ENCODE measurements at places on chromosomes 1 and 21.

- DNase-seq, result no peak
Measured at GRCh38 chr1:33241866-33242265, 14.4 kb upstream of the ZNF362 start.

- DNase-seq, result no peak
Measured at GRCh38 chr21:19553919-19554615, 1150.5 kb upstream of the TMPRSS15 start.

- DNase-seq, result no peak
Measured at GRCh38 chr1:241730031-241730430, 78.0 kb downstream of the WDR64 start.

GRCh38 chr1:222521299-222522104 lies 26.4 kb downstream of the HHIPL2 start:
- DNase-seq, result no peak

DNA sequence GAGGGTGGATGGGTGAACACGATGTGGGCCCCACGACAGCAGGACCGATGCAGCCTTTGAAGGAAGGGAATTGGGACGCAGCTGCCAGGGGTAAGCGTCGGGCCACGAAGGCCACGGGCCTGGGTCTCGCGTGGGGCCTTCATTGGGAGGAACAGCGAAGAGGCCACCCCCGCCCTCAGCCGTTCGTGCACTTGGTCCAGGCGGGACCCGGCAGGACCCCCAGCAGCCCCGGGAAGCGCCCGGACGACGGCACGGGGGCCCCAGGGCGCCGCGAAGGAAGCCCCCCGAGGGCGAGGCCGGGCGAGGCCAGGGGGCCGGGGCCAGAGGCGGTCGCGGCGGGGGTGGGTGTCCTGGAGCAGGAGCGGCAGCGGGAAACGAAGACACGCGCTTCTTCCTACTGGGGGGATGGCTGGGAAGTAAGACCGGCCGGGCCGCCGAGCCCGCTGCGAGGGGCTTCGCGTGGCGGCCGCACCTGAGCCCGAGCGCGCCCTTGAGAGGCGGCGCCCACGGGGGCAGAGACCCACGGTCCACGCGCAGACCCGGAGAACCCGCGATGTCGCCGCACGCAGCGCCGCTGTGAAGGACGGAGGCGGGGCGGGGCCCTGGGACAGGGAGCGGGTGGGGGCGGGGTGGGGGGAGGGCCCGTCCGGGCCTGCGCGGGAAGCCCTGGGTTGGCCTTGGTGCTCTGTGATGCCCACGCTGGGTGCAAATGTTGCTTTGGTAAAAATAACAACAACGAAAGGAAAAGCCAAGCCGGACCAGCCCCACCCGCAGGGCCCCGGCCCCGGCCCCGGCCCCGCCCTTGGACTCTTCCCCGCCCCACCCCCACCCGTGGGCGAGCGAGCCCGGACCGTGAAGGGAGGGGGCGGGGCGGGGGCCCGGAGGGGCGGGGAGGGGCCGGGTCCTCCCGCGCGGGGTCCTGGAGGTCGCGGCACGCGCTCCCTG lies 56.0 kb upstream of the ADARB1 start:
- no peak for DNase-seq

DNA sequence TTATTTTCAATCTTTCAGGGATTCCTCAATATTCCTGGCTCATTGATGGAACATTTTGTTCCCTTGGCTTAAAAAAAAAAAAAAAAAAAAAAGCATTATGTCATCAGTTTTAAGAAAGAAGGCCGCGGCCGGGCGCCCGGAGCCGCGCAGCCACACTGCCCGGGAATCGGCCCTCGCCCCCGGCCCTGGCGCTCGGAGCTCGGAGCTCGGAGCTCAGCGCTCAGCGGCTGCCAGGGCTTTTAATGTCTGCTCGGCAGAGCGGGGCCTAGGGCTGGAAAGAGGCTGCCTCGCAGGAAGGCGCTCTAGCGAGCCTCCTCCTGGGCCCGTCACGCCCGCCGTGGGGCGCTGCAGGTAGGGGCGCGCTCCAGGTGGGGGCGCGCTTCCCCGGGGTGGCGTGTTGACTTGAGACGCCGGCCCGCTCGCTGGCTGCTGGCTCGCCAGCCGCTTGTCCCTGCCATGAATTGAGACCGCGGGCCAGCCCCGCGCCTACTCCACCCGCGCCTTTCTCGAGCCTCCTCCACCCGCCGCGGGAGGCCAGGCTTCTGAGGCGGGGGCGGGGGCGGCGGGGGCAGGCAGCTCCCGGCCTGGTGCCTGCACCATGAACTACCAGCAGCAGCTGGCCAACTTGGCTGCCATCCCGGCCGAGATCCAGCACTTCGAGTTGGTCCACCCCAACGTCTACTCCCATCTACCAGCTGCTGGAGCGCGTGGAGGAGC lies 5.4 kb upstream of the TDRD5 start:
- DNase-seq, result no peak

All from GM20000 (cell line).